ENCODE measurements at places on chromosomes 1 and 21. TPM values are rescaled to one million over a fixed set of nuclear protein-coding genes. Genes with fewer than 3 reads are reported as not detected.
A peak's percentile ranks its signal among the peaks of the same experiment; 100 is the strongest.

The PODN gene
- total RNA-seq, result not detected

- no peak overlapping the region for H3K27ac ChIP-seq
- no peak overlapping the region for H3K4me3 ChIP-seq
- no peak for DNase-seq
- H3K27me3 ChIP-seq, result peaks cover 32% of the 10 kb centered on the region
Measured at GRCh38 chr1:203296460-203297073, 8.8 kb upstream of the BTG2 start.

The OLFML2B gene
- total RNA-seq, result not detected

DNA sequence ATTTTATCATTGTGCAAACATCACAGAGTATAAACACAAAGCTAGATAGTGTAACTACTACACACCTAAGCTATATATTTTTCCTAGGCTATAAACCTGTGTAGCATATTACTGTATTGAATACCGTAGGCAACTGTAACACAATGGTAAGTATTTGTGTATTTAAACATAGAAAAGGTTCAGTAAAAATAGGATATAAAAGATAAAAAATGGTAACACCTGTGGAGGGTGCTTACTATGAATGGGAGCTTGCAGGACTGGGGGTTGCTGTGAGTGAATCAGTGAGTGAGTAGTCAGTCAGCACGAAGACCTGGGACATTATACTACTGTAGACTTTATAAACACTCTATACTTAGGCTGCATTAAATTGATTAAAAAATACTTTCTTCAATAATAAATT lies 4.1 kb downstream of the DTL start:
- H3K4me3 ChIP-seq, result no peak overlapping the region
- H3K36me3 ChIP-seq, result peaks cover 6% of the 10 kb centered on the region
- no peaks in the 10 kb centered on the region for H3K27me3 ChIP-seq
- no peak for DNase-seq

GRCh38 chr1:77378723-77379535 lies 97.1 kb downstream of the AK5 start:
- H3K4me3 ChIP-seq, result no peak overlapping the region
- H3K27ac ChIP-seq, result no peak overlapping the region
- H3K27me3 ChIP-seq, result no peaks in the 10 kb centered on the region
- H3K4me1 ChIP-seq, result no peaks in the 10 kb centered on the region
- no peak for DNase-seq

The CDK11A gene
- 4.7 TPM for total RNA-seq

The KTI12 gene
- total RNA-seq, result 10.2 TPM

- no peak overlapping the region for H3K4me3 ChIP-seq
- H3K36me3 ChIP-seq, result no peaks in the 10 kb centered on the region
- no peak for DNase-seq
- H3K4me1 ChIP-seq, result peaks cover 7% of the 10 kb centered on the region
- no peak overlapping the region for H3K27ac ChIP-seq
Measured at GRCh38 chr1:180674603-180675530, 43.0 kb downstream of the XPR1 start.

DNA sequence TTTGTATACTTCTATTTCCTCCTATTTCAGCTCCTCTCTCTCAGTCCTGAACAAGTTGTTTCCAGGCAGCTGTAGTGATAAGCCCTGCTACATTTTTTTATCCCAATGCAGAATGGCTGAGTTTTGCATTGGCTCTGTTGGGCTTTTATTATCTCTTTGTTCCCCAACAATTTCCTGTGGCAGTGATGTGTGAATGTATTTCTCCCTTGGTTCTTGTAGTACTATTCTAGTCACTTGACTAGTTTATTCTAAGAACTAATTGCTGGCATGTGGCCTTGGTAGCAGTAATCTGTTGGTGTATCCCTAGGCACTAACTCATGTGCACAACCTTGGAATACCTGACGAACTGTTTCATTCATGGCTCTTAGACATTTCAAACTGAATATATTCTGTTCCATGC lies 60.7 kb downstream of the NFASC start:
- no peak overlapping the region for H3K4me3 ChIP-seq
- H3K27me3 ChIP-seq, result peaks cover 23% of the 10 kb centered on the region
- no peak for DNase-seq
- no peaks in the 10 kb centered on the region for H3K36me3 ChIP-seq

The SPTA1 gene
- total RNA-seq, result not detected

DNA sequence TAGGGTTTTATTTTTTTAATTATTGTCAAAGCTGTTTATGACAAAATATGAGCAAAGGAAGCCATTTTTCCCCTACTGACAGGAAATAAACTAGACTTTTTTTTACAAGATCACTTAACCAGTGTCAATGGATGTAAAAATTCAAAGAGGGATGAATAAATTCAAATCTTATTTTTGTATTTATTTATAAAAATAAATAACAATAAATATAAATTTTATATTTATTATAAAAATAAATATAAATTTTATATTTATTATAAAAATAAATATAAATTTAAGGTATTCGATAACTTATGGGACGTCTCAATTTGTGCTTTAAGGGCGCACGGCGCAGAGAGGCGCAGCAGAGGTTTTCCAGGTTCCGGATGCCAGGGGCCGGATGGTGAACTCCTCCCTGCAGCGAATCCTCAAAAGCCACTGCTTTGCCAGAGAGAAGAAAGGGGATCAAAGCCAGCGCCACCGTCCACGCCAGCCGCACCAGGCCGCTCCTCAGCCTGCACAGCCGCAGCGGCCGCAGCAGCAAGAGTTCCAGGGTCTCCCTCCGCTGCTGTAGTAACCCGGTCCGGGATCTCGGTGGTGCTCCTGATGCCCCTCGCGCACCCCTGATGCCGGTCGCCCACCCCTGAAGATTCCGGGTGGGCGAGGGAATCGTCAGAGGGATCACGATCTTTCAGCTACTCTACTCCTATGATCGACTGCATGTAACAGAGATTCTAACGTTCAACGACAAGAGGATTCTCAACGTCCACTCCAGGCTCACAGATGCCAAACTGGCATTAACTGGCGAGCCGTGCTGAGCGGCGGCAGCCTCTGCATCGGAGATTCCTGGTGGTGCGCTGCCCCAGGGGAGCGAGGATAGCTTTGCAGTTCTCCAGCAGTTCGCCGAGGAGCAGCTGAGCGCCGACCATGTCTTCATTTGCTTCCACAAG lies 28.5 kb upstream of the RLF start:
- no peaks in the 10 kb centered on the region for H3K36me3 ChIP-seq
- H3K27me3 ChIP-seq, result no peaks in the 10 kb centered on the region
- H3K4me3 ChIP-seq, result no peak overlapping the region
- H3K27ac ChIP-seq, result no peak overlapping the region

DNA sequence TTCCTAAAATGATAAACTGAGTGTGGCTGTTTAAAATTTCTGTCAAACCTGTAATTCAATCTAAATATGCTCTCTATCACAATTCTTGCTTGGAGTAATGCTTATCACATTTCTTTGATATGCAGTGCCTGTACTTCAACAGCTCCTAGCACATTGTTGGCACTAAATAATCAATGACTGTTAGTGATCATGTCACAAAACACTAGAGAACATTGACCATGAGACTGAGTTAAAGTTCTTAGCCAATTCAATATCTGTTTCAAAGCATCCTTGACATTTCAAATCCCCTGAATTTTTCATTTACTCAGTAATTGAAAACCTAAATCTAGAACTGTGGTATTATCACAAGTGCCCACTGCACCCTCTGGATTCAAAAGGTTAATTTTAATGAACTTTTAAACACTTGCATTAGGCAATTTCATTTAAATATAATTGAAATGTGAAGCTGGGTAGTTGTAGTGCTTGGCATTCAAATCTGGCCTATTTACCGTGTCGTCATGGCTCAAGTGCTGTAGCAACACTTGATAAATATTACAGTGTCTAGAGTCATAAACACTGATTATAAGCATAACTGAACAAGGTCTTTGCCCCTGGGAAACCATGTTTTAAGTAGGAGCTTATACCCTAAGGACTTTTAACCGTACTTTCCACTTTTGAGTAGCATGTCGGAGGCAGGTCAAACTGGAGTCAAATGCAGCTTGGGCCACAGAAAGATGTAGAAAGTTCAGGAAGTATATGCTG lies 143.6 kb downstream of the LRRC7 start:
- no peaks in the 10 kb centered on the region for H3K36me3 ChIP-seq
- no peaks in the 10 kb centered on the region for H3K4me1 ChIP-seq
- H3K27ac ChIP-seq, result no peak overlapping the region
- no peak overlapping the region for H3K4me3 ChIP-seq
- H3K27me3 ChIP-seq, result no peaks in the 10 kb centered on the region

DNA sequence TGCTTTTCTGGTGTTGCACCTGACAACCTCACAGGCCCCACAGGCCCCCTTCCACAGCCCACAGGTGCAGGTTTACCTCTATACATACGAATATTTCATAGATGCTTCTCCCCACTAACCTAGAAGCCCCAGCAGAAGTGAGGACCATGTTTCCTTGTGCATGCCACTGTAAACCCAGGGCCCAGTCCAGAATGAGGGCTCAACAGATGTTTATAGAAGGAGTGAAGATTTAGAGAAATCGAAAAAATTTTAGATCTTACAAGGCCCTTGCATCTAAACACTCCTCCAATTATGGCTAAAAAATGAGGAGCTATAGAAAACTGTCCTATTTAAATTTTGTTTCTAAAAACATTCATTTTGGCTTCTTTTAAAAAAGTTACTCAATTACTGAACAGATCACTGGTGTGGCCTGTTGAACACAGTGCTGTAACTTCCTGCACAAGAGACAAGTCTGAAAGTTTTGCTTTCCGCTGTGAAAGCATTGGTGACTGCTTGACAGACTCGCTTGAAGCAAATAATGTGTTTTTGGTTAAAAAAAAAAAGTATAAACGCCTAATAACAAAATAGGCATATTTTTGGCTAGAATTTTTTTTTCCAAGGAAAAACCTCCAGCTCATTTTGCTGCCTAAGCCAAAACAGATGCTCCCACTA lies 1.2 kb downstream of the ABCB10 start:
- peak overlapping the region; percentile 81 for H3K4me3 ChIP-seq
- DNase-seq, result peak; percentile 15

DNA sequence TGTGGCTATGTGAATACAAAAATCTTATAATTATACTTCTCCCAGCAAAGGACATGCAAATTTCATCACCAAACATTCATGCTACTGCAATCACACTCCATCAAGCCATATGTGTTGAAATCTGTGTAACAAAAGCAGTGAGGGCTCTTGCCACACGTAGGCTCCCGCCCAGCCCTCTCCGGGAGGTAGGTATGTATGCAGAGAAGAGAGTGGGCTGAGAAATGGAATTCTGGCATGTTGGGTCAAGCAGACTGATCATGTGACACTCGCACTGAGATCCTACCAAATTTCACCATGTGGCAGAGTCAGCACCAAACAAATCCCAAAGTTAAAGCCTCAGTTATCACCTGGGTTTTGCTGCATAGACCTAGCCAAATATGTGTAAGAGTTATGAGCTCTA lies 49.7 kb downstream of the APP start:
- DNase-seq, result no peak
- no peaks in the 10 kb centered on the region for H3K36me3 ChIP-seq
- no peak overlapping the region for H3K27ac ChIP-seq
- no peak overlapping the region for H3K4me3 ChIP-seq
- peaks cover 33% of the 10 kb centered on the region for H3K4me1 ChIP-seq

GRCh38 chr1:87791931-87792740 lies 463.5 kb downstream of the LMO4 start:
- no peak overlapping the region for H3K27ac ChIP-seq
- H3K27me3 ChIP-seq, result no peaks in the 10 kb centered on the region
- peaks cover 56% of the 10 kb centered on the region for H3K4me1 ChIP-seq
- no peak for DNase-seq
- H3K4me3 ChIP-seq, result no peak overlapping the region

The RASSF5 gene
- 0.49 TPM for total RNA-seq

The GBP1 gene
- total RNA-seq, result 2.6 TPM

The ANGPTL1 gene
- total RNA-seq, result 2.9 TPM

DNA sequence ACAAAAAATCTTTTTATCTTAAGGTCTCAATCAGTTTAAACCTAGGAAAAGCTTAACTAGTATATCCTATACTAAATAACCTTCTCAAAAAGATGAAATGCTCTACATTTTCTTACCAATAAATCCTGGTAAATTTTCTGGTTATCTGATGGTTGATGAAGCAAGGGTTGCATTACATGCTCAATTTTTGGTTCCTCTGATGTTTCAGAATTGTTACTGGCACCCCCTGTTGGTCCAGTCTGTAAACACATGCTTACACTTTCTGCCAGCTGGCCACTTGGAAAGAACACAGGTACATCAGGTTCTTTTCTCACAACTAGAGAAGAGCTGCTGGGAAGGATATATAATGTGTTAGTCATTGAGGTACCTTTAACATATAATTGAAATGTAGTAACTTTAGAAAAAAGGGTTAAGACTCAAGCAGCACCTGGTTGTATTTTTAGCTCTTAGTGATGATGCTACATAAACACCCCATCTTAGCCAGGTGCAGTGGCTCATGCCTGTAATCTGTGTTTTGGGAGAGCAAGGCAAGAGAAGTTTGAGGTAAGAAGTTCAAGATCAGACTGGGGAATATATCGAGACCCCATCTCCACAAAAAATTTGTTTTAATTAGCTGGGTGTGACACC lies 30.9 kb upstream of the TAL1 start:
- H3K4me1 ChIP-seq, result no peaks in the 10 kb centered on the region
- no peak overlapping the region for H3K4me3 ChIP-seq
- H3K27ac ChIP-seq, result no peak overlapping the region
- DNase-seq, result peak; percentile 59
- peaks cover 39% of the 10 kb centered on the region for H3K36me3 ChIP-seq

DNA sequence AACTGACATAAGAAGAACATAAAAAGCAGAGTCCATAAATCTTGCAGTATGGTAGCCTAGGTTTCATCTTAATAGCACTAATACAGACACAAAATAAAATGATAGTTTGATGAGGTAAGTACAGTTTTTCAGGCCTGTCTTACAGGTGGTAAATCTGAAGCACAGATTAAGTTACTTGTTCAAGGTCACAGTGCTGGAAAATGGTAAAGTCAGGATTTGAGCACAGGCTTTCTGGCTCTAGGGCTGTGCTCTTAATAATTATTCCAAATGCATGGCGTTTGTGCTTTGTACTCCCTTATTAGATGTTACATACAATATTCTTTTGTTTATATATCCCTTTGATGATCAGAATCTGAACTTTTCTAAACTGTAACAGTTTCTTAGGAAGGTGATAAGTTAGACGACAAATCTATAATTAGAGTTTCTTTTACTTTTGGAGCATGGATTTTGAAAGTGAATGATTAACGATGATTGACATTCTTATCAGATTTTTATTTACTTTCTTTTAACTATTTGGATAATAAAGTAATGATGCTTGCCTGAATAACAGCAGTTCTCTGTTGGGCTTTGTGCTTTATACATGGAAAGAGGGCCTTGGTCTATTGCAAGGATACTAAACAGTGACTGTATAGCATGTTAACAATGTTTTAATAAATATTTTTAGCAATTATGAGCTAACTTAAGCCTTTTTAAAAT lies 101.5 kb upstream of the CACYBP start:
- H3K27me3 ChIP-seq, result no peaks in the 10 kb centered on the region
- H3K36me3 ChIP-seq, result no peaks in the 10 kb centered on the region
- peak overlapping the region; percentile 27 for H3K27ac ChIP-seq
- DNase-seq, result no peak
- no peak overlapping the region for H3K4me3 ChIP-seq
- peaks cover 16% of the 10 kb centered on the region for H3K4me1 ChIP-seq

The SLC2A5 gene
- total RNA-seq, result 0.04 TPM

The IL20 gene
- not detected for total RNA-seq

The ADCY10 gene
- 0.02 TPM for total RNA-seq

The TMEM61 gene
- not detected for total RNA-seq
